ENCODE measurements at places on chromosomes 11 and 22. TPM values are rescaled to one million over a fixed set of nuclear protein-coding genes. Genes with fewer than 3 reads are reported as not detected.

The VPREB1 gene
- total RNA-seq: 0.18 TPM

GRCh38 chr11:15117751-15118150 lies 3.0 kb downstream of the INSC start:
- H3K4me1 ChIP-seq: peaks cover 11% of the 10 kb centered on the region
- no peak overlapping the region for H3K4me3 ChIP-seq
- H3K36me3 ChIP-seq: no peaks in the 10 kb centered on the region
- peak; percentile 17 for DNase-seq
- H3K27ac ChIP-seq: no peak overlapping the region
- H3K27me3 ChIP-seq: peaks cover 24% of the 10 kb centered on the region

- peaks cover 6% of the 10 kb centered on the region for H3K4me1 ChIP-seq
- no peak for DNase-seq
- H3K27ac ChIP-seq: no peak overlapping the region
- H3K4me3 ChIP-seq: no peak overlapping the region
These were observed 34.2 kb upstream of the CSNK2A3 start for GRCh38 chr11:11387207-11387606.

DNA sequence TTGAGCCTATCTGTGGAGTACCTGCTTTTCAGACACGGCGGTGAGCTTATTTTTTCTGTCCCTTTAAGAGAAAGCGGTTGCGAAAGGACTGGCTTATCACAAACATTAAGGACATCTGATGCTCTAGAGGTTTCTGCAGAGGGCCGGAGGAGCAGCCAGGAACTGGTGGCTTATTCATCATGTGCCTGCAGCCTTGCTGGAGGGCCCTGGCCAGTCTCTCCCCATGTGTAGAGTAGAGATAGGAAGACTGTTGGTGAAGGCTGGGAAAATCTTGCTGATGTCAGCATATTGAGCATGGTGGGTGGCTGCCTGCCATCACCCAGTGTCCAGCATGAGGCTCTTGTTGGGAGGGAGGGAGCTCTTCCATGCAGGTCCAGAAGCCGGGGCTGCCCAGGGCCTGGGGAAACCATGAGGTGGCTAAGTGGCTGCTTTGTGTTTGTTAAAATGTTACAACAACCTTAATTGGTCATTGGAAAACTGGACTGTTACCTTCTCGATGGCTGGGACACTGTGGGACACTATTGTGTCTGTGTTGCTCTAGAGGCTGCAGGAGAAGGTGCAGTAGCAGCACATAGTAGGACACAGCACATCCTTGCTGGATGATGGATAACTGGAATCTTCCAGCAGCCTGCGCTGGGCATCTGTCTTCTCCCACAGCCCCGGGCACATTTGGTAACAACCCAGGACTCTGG lies 54.3 kb downstream of the TSPAN18 start:
- peaks cover 4% of the 10 kb centered on the region for H3K27me3 ChIP-seq
- no peaks in the 10 kb centered on the region for H3K36me3 ChIP-seq
- H3K4me1 ChIP-seq: peaks cover 46% of the 10 kb centered on the region
- peak; percentile 36 for DNase-seq

The TMPRSS5 gene
- 0.80 TPM for total RNA-seq

GRCh38 chr22:40120848-40121247 lies 56.9 kb upstream of the TNRC6B start:
- peak; percentile 60 for DNase-seq
- peaks cover 12% of the 10 kb centered on the region for H3K4me1 ChIP-seq
- no peaks in the 10 kb centered on the region for H3K27me3 ChIP-seq

- H3K36me3 ChIP-seq: no peaks in the 10 kb centered on the region
- no peak for DNase-seq
- peaks cover 19% of the 10 kb centered on the region for H3K27me3 ChIP-seq
- H3K4me1 ChIP-seq: peaks cover 70% of the 10 kb centered on the region
These were observed 75.7 kb downstream of the CDKN1C start for GRCh38 chr11:2809854-2810253.

DNA sequence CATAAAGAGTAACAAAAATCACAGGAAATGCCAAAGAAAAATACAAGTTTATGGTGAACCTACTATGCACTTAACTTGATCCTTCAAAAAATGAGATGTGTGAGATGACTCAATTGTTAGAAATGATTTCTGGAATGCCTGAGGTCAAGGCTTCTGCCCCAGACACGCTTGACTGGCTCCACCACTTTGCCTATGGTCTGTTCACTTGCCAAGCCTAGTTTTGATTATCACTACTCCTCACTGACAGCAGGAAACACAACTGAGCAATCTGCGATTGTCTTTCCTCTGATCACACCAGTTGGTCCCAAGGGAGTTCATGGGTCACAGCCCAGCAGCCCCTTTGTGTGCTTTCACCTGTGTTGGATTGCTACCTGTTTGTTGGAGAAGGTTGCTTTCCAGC lies 20.6 kb upstream of the PRDM10 start:
- H3K36me3 ChIP-seq: no peaks in the 10 kb centered on the region
- DNase-seq: no peak
- no peak overlapping the region for H3K4me3 ChIP-seq
- H3K27me3 ChIP-seq: no peaks in the 10 kb centered on the region
- no peak overlapping the region for H3K27ac ChIP-seq

The ANKRD49 gene
- total RNA-seq: 17.1 TPM

The F2 gene
- total RNA-seq: 0.13 TPM

- H3K27ac ChIP-seq: no peak overlapping the region
- DNase-seq: no peak
- H3K27me3 ChIP-seq: peaks cover 2% of the 10 kb centered on the region
- peaks cover 8% of the 10 kb centered on the region for H3K4me1 ChIP-seq
These were observed 64.1 kb upstream of the LMO1 start for GRCh38 chr11:8327761-8328192.

- no peaks in the 10 kb centered on the region for H3K36me3 ChIP-seq
- H3K4me3 ChIP-seq: no peak overlapping the region
- H3K27me3 ChIP-seq: no peaks in the 10 kb centered on the region
These were observed 31.2 kb downstream of the ARHGAP8 start for GRCh38 chr22:44783581-44783980.

GRCh38 chr11:123233280-123233974 lies 38.4 kb upstream of the CLMP start:
- H3K36me3 ChIP-seq: no peaks in the 10 kb centered on the region
- no peak overlapping the region for H3K4me3 ChIP-seq
- H3K27me3 ChIP-seq: peaks cover 2% of the 10 kb centered on the region
- H3K4me1 ChIP-seq: peaks cover 2% of the 10 kb centered on the region
